NCI-H526 (cell line): ENCODE measurements at places on chromosomes 2 and 18.

DNA sequence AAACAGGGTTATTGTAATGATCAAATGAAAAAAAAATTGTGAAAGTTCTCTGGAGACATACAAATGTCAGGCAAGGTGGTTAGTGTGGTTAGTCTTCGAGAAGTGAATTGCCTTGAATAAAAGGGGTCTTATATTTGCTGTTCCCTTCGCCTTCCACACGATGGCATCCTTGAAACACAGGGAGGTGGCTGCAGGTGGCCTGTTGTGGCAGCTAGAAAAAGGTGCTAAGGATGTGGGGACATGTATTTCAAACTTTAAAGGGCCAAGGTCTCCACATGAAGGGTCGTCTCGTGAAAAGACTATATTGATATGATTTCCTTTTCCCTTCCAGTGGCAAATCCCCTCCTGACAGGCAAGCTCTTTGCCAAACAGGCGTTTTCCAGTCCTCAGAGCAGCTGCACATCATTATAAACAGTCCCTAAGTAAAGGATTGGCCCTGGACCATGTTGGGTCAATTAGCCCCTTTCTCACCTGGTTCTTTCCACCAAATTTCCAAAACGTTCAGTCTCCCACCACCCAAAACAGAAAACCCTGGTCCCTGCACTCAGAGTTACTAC lies 68.5 kb downstream of the COPS8 start:
- peak; percentile 19 for DNase-seq

DNA sequence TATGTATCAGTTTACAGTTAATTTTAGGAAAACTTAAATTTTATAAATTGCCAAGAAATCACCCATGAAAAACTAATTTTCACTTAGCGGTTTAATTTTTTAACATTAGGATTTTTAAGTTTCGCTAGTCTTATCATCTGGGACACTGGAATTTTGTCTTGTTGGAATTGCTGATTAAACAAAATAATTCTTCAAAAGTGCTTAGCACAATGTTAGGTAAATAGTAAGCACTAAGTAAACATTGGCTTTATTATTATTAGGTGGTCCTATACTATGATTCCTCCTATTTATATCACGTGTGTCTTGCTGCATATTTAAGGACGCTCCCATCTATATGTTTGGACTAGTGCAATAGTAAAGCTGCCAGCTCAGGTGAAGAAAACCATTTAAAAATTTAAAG lies 54.6 kb upstream of the MAP4K3 start:
- no peak for DNase-seq

DNA sequence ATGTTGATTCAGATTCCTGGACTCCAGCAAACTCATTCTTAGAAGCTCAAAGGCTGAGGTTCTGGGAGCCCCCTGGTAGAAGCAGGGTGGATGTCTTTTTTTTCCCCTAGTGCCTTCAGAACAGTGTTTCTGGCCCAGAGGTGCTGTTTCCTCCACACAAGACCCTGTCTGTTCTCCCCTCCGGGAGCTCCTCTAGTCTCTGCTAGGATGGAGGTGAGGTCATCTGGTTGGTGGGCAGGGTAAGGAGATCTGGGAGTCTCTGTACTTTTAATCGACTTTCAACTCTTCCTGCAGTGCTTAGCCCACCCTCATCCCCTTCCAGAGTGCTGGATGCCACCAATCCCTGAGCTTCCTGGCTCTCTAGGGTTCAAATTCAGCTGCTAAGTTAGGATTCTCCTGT lies 192.0 kb downstream of the SH3BP4 start:
- no peak for DNase-seq

GRCh38 chr2:40373111-40373510 lies 78.8 kb downstream of the SLC8A1 start:
- DNase-seq = no peak

DNA sequence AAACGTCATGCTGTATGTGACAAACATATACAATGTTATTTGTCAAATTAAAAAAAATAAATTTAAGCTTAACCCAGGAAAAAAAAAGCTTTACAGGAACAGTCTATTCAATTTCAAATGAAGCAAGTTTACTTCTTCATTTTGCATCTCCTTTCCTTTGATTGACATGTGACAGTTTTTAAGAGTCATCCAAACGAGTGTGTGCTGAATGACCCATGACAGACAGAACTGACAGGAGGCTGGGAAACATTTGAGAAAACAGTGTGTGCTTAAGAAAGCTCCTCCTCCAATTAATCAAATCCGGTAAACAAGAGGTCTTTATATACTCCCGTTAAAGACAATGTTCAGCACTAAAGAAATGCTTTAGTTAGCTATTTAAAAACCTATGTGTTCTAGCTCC lies 177.7 kb downstream of the SRBD1 start:
- DNase-seq = peak; percentile 13

DNA sequence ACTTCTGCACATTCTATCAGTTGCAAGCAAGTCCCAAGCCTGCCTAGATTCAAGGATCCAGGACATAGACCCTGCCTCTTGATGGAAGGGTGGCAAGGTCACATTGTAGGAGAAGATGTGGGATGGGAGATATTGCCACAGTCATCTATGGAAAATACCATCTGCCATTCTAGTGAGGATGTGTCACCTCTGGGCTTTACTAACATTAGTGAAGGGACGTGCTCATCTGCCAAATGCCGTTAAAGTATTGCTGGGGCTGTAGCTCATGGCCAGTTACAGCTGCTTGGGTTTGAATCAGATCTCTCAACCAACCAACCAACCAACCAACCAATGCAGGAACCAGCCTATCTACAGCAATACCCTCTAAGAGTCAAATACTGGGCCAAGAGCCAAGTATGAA lies 49.0 kb downstream of the E2F6 start:
- no peak for DNase-seq

GRCh38 chr18:36638224-36638623 lies 190.6 kb downstream of the TPGS2 start:
- no peak for DNase-seq

DNA sequence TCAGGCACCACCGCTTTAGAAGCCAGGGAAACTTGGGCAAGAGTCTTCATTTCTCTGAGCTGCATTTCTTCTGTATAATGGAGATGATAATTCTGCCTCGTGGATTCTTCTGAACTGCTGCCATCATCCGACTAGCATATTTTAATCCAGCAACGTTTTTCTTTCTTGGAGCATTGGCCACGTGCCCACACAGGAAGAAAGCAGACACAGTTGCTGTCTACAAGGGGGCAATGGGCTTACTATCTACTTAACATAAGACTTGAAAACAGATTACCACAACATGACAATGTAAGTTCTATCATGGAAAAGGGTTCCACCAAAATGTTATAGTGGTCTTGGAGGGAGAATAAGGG lies 176.5 kb downstream of the FAM210A start:
- DNase-seq = no peak

GRCh38 chr18:59155153-59155552 lies 15.5 kb downstream of the SEC11C start:
- DNase-seq = no peak

DNA sequence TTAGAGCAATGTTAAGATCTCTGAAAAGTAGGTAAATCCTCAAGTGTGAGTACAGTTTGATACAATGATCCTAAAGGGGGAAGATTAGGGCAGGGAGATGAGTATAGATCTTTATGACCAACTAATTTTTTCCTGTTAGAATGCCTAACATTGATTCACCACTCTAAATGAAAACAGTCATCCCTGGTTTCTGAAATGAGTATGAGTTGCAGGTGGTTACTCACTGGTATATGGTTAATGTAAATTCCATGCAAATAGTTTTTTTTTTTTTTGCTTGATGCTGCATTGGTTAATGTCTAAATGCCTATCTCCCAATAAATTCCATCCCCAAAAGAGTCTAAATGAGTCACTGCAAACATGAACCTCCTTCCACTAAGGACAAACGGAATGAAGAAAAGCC lies 55.0 kb upstream of the SERPINB2 start:
- DNase-seq = no peak

DNA sequence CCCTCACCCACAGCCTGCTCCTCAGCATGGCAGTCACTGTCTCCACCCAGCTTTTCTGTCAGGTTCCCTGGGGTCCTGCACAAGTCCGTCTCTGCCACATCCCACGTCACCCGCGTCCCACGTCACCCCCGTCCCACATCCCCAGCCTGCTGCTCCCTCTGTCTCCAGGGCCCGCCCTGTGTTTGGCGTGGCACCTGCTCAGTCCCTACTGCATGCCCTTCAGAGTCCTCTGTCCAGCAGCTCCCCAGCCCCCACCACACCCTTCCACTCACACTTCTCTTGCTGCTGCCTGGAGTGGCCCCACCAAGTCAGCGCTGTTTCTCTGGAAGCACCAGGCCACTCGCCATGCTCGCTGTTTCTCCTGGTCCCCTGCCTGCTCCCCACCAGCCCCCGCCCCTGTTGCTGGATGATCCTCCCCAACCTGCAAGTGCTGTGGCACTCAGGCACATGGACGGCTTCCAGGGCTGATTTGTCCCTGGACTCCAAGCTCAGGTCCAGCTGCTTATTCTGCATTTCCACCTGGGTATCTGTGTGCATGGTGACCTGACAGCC lies 18.8 kb downstream of the ATG4B start:
- no peak for DNase-seq
